ENCODE measurements at places on chromosomes 5 and 9.

GRCh38 chr9:6777213-6777902 lies 19.6 kb downstream of the KDM4C start:
- DNase-seq, result no peak

- no peak for DNase-seq
Observed at GRCh38 chr5:61334868-61335615, 3.0 kb downstream of the ZSWIM6 start.

DNA sequence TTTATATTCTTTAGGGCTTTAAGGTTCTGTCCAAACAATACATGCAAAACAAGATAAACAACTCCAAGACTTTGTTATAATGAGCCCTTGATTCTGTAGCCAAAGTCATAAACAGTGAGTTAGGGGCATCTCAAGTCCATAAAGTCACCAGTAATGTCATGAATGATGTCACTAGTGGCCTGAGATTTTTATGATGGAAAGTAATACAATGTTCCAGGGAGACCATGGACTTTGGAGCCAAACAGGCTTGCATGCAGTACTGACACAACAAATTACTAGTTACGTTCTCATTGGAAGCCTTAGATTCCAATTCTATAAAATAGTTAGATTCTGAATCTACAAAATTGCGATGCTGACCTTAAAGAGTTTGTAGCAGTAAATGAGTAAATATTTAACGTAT lies 280.0 kb downstream of the HINT1 start:
- DNase-seq, result no peak

DNA sequence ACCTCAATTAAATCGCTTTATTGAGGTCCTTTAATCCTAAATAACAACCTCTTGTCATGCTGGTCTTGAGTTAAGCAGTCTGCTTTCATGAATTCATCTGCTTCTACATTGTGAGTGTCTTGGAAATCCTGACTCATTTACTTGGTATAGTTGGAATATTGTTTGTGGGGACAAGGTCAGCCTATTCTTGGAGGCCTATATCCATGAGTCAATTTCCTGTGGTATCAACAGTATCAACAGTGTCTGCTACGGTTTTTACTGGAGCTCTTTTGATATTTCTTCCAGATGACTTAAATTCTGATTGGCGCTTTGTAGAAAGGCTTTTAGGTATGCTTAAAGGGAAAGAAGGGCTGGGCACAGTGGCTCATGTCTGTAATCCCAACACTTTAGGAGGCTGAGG lies 71.2 kb upstream of the PARP8 start:
- no peak for DNase-seq

GRCh38 chr5:1797103-1797800 lies 2.4 kb downstream of the MRPL36 start:
- DNase-seq, result no peak

DNA sequence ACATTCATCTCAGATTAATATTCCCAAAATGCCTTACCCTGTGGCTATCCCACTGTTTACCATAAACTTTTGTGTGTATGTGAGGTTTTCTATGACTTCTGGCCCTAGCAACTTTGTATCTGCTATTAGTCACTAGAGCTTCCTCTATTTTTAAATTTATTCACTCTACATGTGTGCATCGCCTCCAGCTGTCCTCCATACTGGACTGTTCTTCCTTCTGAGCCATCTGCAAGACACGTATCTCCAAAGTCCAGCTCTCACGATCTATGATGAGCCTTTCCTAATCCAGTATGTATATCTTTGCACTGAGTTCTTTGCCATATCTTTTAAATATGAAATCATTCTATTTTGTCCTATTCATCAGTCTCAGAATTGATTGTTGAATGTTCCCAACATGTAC lies 1.7 kb upstream of the GNG10 start:
- no peak for DNase-seq
